ENCODE measurements at places on chromosomes 7 and 10.
A peak's percentile ranks its signal among the peaks of the same experiment; 100 is the strongest.

GRCh38 chr7:146826329-146826728, 709.7 kb downstream of the CNTNAP2 start:
- DNase-seq, result no peak

GRCh38 chr10:6892864-6893263, 312.8 kb upstream of the PRKCQ start:
- no peak for DNase-seq

- peak; percentile 15 for DNase-seq
Measured at GRCh38 chr7:44393238-44394111, 68.1 kb upstream of the CAMK2B start.

DNA sequence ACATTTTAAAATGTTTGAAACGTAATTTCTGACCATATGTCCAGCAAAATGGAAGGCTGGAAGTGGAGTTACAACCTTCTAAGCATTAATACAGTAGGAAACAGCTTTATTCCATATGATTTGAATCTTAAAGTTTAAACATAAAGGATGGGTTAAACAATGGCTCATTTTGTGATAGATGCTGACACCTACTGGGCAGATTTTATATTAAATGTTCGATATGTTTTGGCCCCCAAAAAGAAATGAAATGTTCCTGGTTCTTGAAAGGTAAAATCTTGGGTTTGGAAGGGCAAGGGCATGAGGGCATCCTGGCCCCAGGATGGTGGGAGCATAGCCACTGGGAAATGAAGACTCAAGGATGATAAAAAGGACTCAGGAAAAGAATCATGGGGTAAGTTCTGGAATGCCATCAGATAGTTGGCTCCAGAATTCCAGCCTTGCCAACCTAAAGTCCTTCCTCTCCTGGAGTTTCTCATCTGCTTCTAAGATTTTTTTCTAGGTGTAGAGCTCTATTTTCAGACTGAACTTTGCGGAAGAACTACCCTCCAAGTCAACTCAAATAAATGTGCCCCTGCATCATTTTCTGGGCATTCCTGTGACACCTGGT, 34.6 kb upstream of the SLC35G1 start:
- no peak for DNase-seq

DNA sequence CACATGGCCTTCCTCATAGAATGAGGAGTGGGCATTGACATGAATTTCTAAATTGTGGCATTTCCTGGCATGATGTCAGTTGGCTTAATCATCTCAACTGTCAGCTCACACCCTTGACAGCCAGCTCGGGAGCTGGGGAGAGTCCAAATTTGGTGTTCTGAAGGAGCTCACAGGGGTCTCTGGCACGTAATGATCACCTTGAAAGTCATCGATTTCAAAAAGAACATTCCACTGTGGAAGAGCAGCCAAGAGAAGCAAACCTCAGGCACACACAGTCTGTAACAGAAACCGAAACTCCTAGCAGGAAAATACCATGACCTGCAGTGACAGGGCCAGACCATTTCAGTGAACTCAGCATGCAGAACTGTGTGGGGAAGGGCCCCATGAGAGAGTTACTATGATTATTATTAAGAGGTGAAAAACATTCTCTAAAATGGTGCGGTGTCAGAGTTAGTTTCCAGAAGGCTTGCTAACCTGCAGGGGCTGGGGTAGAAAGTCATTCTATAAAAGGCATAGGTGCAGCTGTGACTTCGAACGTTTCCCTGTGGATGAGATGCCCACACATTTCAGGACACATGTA, 26.4 kb upstream of the KLF6 start:
- no peak for DNase-seq

GRCh38 chr10:63707254-63707910, 186.2 kb downstream of the REEP3 start:
- no peak for DNase-seq

GRCh38 chr7:117809958-117810357, 63.3 kb downstream of the CTTNBP2 start:
- DNase-seq, result no peak

DNA sequence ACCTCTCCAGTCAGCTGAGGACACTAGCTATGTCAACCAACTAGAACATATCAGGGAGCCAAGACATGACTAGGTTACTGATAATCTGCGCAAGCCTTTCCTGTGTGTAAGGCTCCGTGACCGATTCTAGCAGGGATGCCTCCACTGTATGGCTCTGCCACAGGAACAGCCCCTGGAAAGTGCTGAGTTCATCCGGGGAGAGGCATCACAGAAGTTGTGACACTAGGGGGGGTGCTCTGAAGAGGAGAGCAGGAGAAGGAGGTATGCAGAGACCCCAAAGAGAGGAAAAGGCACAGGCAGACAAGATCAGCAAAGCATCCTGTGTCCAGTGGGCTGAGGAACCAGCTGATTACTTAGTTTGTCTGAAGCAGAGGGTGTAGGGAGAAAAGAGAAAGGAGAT, 13.5 kb downstream of the UPP1 start:
- no peak for DNase-seq

- no peak for DNase-seq
Measured at GRCh38 chr10:122646511-122647382, 52.9 kb downstream of the C10orf120 start.

Measured in sciatic nerve (tissue), 2 donors.